ENCODE measurements at places on chromosomes 11 and 22. TPM values are rescaled to one million over a fixed set of nuclear protein-coding genes. Genes with fewer than 3 reads are reported as not detected.

The SLC22A12 gene
- polyA plus RNA-seq, result 3.6 TPM

The IGSF22 gene
- 3.4 TPM for polyA plus RNA-seq

The MS4A14 gene
- polyA plus RNA-seq, result 0.28 TPM

The API5 gene
- 121 TPM for polyA plus RNA-seq

The HSPB2 gene
- polyA plus RNA-seq, result 3.1 TPM

The CCDC81 gene
- 1.3 TPM for polyA plus RNA-seq

The OR10W1 gene
- polyA plus RNA-seq, result not detected

The OR56A1 gene
- not detected for polyA plus RNA-seq

The KDM4E gene
- 0.35 TPM for polyA plus RNA-seq

The DBX1 gene
- polyA plus RNA-seq, result not detected

The CRYAB gene
- 69.2 TPM for polyA plus RNA-seq

The TIMP3 gene
- polyA plus RNA-seq, result 166 TPM

The SLC7A4 gene
- 1.8 TPM for polyA plus RNA-seq

The POU2F3 gene
- 0.41 TPM for polyA plus RNA-seq

The VPREB3 gene
- polyA plus RNA-seq, result 0.92 TPM

The UFD1 gene
- 67.3 TPM for polyA plus RNA-seq
